Inflammatory macrophage treated with lipopolysaccharide for 1 hour (primary cell): ENCODE measurements at places on chromosomes 7 and 10.

GRCh38 chr10:86888585-86889381 is 68.6 kb downstream of the MMRN2 start:
- DNase-seq, result peak; percentile 53

DNA sequence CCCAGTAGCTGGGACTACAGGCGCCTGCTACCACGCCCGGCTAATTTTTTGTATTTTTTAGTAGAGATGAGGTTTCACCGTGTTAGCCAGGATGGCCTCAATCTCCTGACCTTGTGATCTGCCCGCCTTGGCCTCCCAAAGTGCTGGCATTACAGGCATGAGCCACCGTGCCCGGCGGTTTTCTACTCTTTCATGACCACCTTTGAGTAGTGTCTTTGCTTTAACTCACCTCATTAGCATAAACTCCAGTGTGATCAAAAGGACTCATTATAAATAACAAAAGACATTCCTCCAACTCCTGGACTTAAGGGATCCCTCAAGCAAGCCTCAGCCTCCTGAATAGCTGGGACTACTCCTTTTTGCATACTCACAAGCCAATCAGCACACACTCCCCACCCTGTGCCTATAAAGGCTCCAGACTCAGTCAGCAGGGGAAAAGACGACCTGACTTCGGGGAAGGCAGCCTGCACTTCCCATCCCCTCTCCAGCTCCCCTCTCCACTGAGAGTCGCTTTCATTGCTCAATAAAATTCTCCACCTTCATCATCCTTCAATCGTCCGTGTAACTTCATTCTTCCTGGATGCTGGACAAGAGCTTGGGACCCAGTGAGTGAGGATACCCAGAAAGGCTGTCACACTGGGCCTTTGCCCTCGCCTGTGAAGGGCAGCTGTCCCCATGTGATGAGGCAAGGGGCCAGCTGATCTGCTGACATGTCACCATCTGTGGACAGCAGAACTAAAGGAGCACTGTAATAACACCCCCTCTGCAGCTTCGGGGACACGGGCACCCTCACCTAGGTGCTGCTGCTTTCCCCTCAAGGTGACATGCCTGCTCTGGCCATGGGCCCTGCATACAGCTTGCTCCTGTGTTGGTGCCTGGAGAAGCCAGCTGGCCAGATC is 35.0 kb upstream of the EIF4H start:
- DNase-seq, result no peak

DNA sequence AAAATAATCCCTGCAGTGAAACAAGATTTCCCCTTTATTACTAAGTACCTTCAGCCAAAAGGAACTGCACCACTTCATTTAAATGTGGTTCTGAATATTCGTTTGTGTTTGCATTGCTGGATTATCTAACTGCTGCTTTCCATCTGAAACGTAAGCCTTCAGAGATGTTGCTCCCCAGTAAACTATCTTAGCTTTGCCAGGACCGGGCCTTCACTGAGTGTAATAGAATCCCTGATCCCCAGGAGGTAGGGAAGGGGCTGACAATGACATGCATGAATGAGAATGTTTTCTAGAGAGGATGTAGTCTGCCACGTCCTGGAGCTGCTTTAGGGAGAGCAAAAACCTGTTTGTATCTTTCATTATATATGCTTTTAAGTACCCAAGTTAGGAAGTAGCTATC is 19.5 kb upstream of the INSYN2A start:
- DNase-seq, result no peak

GRCh38 chr10:52446391-52446790 is 132.3 kb downstream of the DKK1 start:
- no peak for DNase-seq
